DMS153 (cell line): ENCODE measurements at places on chromosomes 2 and 18.

GRCh38 chr2:168340931-168341330 lies 93.5 kb upstream of the STK39 start:
- DNase-seq: no peak

GRCh38 chr2:105644174-105644980 lies 100.3 kb upstream of the NCK2 start:
- no peak for DNase-seq

GRCh38 chr2:37623406-37623805 lies 48.0 kb downstream of the CDC42EP3 start:
- DNase-seq: no peak

GRCh38 chr2:221293949-221294742 lies 278.0 kb downstream of the EPHA4 start:
- DNase-seq: no peak

DNA sequence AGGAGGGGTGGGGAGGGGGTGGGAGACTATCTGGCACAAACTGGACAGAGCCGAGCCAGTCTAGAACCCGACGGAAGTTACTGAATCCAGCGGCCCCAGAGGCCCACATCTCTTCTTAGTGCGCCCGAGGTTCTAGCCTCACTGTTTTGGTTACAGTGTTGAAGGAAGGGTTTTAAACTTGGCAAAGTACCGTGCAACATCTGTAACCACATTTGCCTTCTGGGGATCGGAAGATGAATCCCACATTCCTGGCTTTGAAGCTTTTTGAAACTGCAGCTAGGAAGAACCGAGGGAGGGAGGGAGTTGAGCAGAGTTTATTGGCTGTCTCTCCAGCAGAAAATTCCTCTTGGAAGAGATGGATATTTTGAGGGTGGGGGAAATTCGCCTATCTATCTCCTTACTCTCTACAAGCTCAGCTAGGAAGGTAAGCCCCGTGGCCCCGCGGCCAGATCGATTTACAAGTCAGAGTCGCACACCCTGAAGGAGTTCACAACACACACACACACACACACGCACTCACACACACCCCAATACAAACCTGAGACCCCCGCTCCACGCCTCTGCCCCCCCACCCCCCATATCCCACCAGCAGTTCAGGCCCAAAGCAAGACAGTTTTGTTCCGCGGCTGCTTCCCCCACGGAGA lies 1.0 kb downstream of the ACVR1 start:
- no peak for DNase-seq

GRCh38 chr18:79819968-79820351 lies 22.2 kb downstream of the KCNG2 start:
- no peak for DNase-seq

DNA sequence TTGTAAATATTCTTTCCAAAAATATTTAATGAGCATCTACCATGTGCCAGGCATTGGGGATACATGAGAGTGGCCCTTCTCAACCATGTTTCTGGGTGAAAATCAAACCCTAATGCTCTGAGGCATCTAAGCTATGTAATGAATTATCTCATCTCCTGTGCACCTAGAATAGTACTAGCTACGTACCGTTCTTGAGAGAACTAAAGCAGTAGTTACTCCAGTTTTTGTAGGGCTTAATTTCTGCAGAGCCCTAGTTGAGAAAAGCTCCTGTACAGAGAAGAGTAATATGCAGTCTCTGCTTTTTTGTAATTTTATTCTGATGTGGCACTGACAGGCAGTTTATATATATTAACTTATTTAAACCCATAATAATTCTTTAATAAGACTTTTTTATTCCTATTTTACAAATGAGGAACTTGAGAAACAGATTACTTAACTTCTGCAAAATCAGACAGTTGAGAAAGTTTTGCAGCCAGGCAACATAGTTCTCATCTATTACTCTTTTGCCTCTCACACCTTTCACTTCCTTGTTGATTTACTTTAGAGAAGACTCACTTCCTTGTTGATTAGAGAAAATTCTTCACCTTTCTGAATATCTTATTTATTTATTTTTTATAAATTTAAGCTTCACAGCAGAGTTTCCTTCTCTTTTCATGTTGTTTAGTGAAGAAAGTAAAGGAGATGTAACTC lies 3.1 kb downstream of the SPOPL start:
- DNase-seq: no peak

DNA sequence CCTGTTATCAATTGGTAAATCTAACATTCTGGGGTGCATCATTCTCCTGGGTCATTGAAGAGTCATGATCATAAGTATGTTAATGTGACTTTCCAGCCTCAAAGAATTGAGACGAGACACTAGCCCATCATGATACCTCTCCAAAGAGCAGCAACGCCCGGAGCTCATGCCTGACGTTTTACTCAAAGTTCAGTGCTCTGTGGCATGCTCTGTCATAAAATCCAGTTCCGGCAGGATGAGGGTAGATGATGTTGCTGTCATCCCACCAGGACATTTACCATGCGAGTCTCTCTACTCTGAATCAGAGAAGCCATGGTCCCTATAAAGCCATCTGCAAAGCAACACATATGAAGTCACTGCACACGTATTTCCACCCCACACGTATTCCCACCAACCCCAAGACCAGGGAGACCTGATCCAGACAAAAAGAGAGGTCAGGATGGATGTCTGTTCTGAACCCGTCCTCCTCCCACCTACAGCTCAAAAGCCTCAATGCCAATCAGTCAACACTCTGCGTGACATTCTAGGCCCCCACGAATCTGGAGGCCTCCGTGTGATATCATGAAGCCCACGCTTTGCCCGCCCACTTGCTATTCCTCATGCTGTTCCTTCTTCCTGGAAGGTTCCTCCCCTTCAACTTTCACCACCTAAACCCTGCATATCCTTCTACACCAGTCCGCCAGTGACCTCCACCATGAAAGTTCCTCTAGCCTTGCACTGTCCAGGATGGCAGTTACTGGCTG lies 85.8 kb downstream of the DNMT3A start:
- no peak for DNase-seq

DNA sequence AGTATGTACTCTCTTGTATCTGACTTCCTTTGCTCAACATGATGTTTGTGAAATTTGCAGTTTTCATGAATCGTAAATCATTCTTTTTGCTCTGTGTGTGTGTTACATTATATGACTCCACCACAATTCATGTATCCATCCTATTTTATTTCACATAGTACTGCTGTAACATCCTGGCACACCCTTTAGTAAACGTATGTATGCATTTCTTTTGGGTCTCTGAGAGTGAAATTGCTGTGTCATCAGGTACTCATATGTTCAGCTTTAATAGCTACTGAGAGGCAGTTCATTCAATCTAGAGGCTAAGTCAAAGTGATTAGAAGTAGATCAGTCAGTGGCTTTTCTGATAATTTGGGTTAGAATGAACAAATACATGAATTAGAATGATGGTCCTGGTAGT lies 118.8 kb downstream of the ESCO1 start:
- no peak for DNase-seq
